Left lobe of liver (tissue), 2 donors: ENCODE measurements at places on chromosomes 5 and 9. TPM values are rescaled to one million over a fixed set of nuclear protein-coding genes. Genes with fewer than 3 reads are reported as not detected.

Gene GABRA6
- total RNA-seq, result not detected

Gene SEC61B
- 170 TPM for total RNA-seq

Gene INSYN2B
- total RNA-seq, result not detected

- DNase-seq, result no peak
These were observed 10.0 kb upstream of the GRIN1 start for GRCh38 chr9:137128862-137129455.

DNA sequence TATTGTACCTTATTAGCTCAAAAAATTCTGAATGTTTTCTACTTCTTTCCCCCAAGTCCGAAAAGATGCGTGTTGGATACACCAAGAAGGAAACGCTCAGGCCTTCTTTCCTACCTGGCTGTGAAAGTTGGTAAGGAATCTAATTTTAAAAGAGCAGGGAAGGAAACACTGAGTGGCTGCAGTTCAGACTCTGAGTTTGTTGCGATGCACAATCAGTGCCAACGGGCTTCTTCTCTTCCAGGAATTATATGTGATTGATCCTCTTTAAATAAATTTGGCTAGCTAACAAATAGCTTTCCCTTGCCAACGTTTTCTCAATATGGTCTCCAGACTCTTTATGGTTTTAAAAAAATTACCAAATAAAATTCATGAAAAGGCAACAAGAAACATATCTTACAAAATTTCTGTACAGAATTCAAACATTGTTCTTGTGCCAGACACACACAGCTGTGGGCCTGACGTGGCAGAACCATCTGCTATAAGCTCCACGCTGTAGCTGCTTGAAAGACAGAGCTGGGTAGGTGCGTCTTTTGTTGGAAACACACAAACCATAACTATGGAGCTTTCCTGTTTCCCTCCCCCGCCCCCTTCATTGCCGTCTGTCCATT lies 493.1 kb downstream of the ZNF608 start:
- no peak for DNase-seq

- no peak for DNase-seq
These were observed 119.5 kb downstream of the ANXA1 start for GRCh38 chr9:73270967-73271721.

- no peak for DNase-seq
These were observed 33.2 kb downstream of the UGT3A2 start for GRCh38 chr5:36033486-36033885.

GRCh38 chr9:89366711-89367110 lies 48.4 kb downstream of the SECISBP2 start:
- DNase-seq, result no peak

GRCh38 chr9:128344931-128345605 lies 4.7 kb downstream of the SLC27A4 start:
- no peak for DNase-seq

GRCh38 chr5:139415221-139415861 lies 11.5 kb upstream of the SPATA24 start:
- no peak for DNase-seq

- DNase-seq, result no peak
These were observed 96.5 kb downstream of the SH3TC2 start for GRCh38 chr5:148966348-148966747.

DNA sequence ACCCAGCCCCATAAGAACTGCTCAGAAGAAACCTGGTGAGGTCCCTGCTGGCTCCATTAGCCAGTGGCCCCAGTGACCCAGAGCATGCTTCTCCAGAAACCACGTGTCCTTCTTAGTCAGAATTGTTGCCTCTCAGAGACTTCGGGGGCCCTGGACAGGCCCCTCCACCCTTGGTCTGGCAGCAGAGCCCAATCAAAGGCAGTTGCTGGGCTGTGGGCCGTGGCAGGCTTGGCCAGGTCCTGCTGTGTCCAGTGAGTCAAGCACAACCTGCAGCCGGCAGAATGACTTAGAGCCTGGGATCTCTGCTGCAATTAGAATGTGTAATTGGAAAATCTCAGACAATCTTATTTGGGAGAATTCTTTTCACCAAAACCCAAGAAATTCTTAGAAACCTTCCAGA lies 502.0 kb upstream of the KLF4 start:
- DNase-seq, result no peak
